CD4-positive, alpha-beta T cell treated with Interleukin-6 for 4 hours (primary cell): ENCODE measurements at places on chromosomes 3 and 15.

DNA sequence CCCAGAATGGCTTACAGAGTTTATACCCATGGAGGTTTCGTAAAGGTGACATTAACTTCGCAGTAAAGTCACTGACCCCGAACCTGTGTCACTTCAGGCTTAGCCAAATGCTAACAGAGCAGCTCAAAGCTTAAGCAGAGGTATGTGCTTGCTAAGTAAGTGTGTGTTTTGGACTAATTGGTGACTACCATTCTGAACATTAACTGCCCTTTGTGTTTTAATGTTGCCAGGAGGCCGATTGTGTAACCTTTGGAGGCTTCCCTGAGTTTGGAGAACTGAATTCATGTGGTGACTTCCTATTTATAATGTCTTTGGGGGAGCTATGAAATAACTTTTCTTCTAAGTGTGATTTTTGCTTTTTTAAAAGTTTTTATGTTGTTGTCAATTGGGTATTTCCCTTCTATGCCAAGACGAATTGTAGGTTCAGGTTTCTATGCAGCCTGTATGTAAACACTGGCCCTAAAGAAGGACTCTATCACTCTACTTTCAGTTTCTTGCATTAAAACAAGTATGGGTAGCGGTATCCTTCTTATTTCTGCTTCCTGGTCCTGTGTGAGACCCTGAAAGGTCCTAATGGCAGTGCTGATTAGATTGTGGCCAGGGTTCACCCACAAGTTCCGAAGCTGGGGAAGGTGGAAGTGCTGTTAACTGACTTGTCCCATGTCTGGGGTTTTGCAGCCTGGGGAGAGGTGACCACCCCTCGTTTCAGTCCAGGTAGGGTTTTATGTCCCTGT lies 86.3 kb downstream of the IGF1R start:
- DNase-seq = no peak

GRCh38 chr3:47421741-47422649 lies 41.2 kb downstream of the PTPN23 start:
- no peak for DNase-seq

DNA sequence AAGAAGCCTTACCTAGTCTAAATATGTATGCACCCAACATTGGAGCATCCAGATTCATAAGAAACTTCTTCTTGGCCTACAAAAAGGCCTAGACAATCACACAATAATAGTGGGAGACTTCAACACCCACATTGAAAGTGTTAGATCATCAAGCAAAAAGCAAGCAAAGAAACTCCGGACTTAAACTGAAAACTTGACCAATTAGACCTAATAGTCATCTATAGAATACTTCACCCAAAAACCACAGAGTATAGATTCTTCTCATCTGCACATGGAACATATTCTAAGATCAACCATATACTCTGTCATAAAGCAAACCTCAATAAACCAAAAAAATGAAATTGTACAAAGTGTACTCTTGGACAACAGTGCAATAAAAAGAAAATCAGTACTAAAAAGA lies 22.3 kb upstream of the OR5K4 start:
- no peak for DNase-seq

GRCh38 chr3:52531860-52532516 lies 1.7 kb downstream of the NT5DC2 start:
- DNase-seq = no peak

GRCh38 chr3:188595890-188596376 lies 442.0 kb downstream of the LPP start:
- DNase-seq = no peak

GRCh38 chr3:100008081-100008698 lies 106.1 kb downstream of the FILIP1L start:
- no peak for DNase-seq

GRCh38 chr3:32593903-32594525 lies 23.4 kb upstream of the DYNC1LI1 start:
- no peak for DNase-seq

DNA sequence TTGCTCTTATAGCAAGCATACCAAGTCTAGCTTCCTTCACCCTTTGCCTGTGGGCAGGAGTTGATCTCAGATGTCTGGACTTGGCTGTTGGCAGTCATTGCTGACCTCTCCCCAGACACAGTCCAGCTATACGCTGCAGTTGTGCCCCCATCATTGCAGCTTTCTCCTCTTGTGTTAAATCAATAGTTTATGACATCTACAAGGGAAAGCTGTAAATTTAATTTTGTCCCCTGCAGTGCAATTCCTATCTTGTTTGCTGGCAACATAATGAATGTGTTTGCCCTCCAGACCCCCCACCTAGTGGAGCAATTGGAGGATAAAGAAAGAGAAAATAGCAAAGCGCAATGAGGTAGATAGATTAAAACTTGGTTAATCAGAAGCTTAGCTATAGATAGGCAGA lies 280.2 kb downstream of the LSAMP start:
- DNase-seq = no peak

DNA sequence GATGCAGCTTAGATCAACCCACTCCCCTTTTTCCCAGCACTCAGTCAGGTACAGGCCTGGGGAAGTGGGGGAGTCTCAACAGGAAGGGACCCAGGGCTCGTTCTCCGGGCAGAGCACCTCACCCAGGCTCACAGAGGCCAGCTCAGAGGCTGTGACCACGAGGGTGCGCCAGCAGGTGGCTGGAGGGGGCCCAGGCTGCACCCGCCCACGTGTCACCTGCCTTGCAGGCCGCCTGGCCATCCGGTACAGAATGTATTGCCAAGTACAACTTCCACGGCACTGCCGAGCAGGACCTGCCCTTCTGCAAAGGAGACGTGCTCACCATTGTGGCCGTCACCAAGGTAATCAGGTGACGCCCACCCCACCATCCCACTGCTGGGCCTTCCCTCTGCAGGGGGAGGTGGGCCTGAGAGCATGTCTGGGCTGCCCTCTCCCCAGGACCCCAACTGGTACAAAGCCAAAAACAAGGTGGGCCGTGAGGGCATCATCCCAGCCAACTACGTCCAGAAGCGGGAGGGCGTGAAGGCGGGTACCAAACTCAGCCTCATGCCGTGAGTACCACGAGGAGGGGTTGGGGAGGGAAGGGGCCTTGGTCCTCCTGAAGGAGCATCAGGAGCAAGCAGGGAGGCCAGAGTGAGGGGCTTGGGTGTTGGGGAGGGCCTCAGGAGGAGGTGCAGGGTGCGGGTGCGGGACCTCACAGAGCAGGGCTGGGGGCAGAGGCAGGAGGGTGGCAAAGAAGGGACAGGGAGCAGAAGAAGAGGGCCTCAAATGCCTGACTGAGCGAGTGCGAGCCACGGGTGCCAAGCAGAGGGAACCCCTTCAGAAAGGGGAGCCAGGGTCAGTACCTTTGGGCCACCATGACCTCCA lies 14.0 kb upstream of the LMAN1L start:
- no peak for DNase-seq

- no peak for DNase-seq
Measured at GRCh38 chr3:82000773-82001172, 239.3 kb upstream of the GBE1 start.

GRCh38 chr3:183434992-183435391 lies 6.6 kb upstream of the MCF2L2 start:
- no peak for DNase-seq

DNA sequence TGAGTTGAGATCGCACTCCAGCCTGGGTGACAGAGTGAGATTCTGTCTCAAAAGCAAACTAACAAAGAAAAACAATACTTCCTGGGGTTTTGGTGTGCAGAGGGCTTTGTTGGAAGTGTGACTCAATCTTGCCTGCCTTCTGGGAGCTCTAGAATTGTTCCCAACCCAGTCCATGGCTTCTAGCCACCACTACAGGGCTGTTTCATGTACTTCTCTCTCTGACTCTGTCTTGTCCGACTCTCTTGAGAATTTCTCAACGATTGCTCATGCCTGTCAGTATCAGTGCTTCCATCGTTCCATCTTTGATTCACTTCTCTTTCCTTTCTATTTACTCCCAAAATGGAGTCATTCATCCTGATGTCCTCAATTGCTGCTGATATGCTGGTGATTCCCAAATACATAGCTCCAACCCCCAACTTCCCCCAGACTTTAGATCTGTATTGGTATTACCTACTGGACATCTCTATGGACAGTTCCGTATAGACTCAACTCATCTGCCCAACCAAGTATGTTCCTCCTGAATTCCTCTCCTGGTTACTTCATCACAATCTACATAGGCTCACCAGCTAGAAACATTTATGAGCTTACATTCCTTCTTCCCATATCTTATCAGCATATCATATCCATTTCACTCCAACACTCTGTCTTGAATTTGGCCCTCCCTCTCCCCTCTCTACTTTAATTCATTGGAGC lies 1.8 kb upstream of the AP2M1 start:
- no peak for DNase-seq

DNA sequence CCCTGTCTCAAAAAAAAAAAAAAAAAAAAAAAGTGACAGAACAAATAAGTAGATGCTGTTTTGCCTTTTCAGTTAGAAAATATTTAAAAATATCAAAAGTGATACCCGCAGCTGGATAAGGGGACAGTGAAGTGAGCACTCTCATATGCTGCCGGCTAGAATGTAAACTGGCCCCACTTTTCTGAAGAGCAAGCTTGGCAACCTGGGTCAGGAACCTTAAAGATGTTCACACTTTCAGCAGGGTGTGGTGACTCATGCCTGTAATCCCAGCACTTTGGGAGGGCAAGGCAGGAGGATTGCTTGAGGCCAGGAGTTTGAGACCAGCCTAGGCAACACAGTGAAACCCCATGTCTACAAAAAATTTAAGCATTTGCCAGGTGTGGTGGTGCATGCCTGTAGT lies 17.4 kb downstream of the FSD2 start:
- DNase-seq = no peak

GRCh38 chr15:80596521-80596976 lies 98.6 kb upstream of the ABHD17C start:
- no peak for DNase-seq

DNA sequence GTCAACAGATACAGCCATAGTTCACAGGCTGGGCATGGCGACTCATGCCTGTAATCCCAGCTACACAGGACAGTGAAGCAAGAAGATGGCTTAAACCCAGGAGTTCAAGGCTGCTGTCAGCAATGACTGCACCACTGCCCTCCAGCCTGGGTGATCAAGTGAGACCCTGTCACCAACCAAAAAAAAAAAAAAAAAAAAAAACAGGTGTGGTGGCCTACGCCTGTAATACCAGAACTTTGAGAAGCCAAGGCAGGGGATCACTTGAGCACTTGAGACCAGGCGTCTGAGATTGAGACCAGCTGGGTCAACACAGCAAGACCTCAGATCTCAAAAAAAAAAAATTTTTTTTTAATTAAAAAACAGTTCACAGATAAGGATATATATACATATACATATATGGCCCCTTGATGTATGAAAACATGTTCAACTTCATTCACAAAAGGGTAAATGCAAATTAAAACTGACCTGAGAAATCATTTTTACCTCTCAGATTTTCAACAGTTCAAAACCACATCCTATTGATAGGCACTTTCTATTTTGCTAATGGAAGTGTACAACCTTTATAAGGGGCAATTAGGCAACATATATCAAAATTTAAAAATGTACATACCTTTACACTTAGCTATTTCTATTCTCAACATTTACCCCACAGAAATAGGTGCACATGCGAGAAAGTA lies 51.1 kb downstream of the OSBPL10 start:
- DNase-seq = no peak

- DNase-seq = no peak
Measured at GRCh38 chr3:99145031-99145430, 243.5 kb upstream of the DCBLD2 start.

GRCh38 chr3:197912741-197913476 lies 37.1 kb upstream of the RPL35A start:
- no peak for DNase-seq

- no peak for DNase-seq
Measured at GRCh38 chr15:73921254-73921925, 4.9 kb upstream of the LOXL1 start.
